Activated T-cell treated with anti-CD3 and anti-CD28 coated beads for 48 hours (primary cell): ENCODE measurements at places on chromosomes 2 and 18.

- no peak for DNase-seq
Observed at GRCh38 chr2:71517851-71518250, 64.5 kb downstream of the DYSF start.

DNA sequence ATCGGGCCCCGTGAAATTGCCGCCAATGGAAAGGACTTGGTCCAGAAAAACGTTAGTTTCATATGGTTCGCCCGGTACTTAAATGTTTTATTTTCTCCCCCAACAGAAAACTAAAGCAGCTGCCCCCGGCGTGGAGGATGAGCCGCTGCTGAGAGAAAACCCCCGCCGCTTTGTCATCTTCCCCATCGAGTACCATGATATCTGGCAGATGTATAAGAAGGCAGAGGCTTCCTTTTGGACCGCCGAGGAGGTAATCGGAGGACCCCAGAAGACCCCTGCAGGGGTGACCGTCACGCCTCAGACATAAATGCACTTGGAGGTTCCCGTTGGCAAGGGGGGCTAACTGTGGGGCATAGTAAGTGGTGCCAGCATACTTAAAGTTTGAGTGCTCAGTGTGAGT lies 742 bp downstream of the RRM2 start:
- DNase-seq: no peak

- DNase-seq: no peak
Observed at GRCh38 chr2:218746470-218746795, 35.5 kb upstream of the CYP27A1 start.

DNA sequence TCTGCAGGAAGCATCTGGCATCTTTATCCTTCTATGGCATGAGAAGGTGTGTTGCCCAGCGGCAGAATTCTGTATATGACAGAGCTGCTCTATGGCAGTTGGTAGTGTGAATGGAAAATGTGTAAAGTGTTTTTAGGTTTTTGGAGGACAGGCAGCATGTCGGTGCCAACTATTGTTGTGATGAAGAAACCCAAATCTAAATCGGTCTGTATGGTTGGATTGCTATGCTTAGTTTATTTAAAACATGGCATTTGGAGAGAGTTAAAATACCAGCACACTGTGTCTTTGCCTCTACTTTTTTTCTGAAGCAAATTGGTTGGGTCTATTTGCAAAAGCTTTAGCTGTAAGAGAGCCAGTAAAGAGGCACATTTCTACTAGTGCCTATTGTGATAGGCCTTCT lies 136.7 kb downstream of the CTNNA2 start:
- no peak for DNase-seq

DNA sequence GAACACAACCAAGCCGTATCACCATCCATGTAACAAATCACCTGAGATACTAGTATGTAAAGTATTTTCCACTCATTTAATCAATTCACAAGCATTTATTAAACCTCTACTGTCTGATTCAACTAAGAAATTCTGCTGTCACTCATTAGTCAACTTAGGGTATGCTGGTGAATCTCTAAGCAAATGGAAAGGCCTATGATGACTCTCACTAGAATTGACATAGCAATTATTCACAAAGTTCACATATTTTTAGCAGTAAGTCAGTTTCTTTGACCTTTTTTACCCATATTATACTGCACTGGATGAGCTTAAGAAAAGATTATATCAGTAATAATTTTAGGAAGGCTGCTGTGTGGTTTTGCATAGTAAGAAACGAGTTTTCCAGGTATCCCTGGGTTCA lies 130.1 kb downstream of the SLC8A1 start:
- no peak for DNase-seq

DNA sequence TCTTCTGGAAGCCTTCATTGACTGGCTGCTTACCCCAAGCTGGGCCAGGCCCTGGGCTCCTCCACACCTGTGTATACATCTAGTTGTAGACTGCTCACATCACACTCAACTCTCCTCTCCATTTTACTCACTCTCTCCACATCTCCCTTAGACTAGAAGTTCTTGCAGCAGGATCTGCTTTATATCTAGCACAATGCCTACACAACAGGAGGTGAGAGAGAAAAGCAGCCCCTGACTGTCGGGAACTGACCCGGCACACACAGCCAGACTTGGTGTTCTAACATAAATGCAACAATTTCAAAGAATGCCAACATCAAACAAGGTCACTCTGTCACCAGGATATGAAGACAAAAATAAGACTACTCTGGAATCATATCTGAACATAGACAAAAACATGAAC lies 5.9 kb downstream of the KIDINS220 start:
- DNase-seq: no peak

- DNase-seq: no peak
Observed at GRCh38 chr18:73840319-73840945, 307.2 kb downstream of the FBXO15 start.

DNA sequence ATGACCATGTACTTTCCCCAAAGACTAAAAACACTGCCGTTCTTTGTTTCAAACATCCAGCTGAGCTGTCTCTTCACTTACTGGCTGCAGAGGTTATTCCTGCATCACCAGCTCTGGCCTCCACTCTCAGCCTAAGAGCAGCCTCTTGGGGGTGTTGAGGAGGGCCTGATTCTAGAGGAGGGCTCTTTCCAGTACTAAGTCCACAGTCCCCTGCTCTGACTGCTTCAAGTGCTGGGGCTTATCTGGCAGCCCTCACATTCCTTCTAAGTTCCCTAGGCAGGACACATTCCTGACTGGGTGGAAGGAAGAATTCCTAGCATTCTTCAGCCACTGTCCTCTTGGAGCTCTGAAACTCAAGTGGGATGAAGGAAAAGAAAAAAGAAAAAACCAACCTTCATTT lies 32.9 kb upstream of the EHBP1 start:
- DNase-seq: no peak

DNA sequence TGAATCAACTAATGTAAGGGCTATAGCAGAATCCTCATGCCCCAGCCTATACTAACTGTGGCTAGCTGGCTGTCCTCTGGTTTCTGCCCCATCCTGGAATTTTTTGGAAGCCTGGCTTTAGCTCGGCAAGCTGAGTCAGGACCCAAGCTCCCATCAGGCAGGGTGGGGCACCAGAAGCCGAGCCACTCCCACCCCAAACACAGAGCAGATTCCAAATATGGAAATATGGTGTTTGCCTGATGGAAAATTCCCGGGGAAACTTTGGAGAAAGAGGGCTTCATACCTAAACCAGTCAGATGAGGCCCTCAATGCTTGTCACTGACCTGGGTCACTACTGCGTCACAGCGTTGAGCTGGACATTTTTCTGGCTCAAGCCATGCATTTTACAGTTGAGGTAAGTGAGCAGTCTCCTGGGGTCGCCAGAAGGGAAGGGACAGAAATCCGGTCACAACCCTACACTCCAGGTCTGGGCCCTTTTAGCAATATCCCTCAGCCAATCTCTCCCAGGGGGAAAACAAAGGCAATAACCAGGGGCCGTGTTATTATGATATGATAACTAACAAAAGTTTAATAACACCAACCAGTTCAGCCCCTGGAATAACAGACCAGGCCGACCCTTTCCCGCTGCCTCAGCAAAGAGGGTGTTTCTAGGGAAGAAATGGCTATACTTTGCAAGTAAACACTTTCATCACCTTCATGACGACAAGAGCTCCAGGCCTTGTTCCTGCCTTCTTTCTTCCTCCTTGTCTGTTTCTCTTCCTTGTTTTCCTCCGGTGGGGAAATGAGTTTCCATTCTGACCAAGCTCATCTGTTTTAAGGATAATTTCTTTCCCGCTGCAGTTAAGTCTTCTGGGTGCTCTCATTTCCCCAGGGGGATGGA lies 37.7 kb downstream of the PSD4 start:
- no peak for DNase-seq

GRCh38 chr18:48721312-48721711 lies 182.5 kb downstream of the CTIF start:
- DNase-seq: no peak

GRCh38 chr2:237450583-237450982 lies 36.5 kb upstream of the MLPH start:
- DNase-seq: no peak

DNA sequence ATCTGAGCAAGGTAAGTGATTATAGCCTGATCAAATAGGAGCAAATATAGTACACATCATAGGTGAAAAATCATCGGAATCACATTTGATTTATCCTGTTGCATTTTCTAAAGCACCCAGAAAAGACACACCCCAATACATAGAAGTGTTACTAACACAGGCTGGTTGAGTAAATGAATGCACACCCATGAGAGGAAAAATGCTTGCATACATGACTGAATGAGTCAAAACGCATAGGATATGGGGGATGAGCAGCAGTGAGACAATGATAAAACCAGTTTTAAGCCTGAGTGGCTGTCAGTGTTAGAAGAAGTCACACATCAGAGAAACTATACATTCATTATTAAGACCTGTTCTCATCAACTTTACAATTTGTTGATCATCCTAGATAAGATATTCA lies 449.6 kb upstream of the CDH20 start:
- no peak for DNase-seq

DNA sequence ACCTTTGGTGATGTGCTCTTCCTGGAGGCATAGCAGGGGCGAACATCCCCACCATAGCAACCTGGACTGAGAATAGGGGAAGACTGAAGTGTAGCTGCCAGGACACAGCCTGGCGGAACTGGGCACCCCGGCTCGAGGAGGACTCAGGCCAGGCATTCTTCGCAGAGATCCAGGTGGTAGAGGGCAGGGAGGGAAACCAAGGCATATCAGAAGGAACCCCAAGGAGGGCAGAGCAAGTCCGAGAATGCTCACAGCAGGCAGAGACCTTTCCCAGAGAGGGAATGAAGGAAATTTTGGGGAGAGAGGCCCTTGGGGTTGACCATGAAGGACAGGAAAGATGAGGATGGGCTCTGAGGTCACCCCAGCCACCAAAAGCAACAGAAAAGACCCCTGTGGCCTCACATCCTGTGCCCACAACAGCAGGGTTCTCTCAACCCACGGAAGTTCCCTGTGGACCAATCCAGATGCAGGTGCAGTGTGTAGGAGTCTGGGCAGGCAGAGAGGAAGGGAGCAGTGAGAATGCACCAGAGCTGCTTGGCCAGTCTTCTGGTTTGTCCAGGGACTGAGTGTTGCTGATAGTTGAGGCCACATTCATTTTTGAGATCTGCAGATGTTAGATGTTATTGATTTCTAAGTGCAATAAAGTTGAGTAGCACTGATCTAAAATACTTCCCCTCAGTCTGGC lies 136.9 kb downstream of the PXDN start:
- DNase-seq: no peak

- DNase-seq: no peak
Observed at GRCh38 chr2:174846218-174846617, 81.9 kb upstream of the CHRNA1 start.

DNA sequence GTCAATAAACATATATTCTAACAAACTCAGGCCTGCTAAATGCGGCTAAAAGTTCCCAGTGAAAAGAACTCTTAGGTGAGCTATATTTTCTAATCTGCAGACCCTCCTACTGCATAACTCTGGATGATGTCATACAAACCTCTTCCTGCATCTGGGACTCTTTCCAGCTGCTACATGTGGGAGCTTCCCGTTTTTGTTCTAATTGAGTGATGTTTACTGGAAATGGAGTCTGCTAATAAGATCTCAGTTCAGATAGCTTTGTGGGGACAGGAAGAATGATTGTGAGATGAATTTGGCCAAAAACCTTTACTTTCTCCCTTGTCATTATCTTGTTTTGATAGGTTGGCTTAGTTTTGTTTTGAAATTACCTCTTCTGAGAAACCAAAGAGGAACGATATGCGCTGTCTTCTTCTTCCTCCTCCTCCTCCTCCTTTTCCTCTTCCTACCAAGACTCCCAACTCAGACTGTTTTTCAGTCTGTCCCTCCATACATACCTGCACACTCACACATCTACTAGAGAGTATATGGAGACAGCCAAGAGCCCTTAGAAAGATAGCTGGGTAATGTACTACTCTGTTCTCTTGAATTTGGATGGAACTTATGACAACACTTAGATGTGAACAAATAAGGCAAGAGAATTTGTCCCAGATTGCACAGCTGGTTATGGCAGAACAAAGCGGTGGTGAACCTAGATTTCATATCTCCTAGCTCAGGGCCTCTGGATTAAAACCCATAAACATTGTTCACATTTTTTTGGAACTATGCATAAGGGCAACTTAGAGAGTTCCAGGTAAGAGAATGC lies 39.8 kb upstream of the AAK1 start:
- DNase-seq: no peak

- DNase-seq: no peak
Observed at GRCh38 chr2:134736167-134736880, 17.5 kb upstream of the TMEM163 start.

DNA sequence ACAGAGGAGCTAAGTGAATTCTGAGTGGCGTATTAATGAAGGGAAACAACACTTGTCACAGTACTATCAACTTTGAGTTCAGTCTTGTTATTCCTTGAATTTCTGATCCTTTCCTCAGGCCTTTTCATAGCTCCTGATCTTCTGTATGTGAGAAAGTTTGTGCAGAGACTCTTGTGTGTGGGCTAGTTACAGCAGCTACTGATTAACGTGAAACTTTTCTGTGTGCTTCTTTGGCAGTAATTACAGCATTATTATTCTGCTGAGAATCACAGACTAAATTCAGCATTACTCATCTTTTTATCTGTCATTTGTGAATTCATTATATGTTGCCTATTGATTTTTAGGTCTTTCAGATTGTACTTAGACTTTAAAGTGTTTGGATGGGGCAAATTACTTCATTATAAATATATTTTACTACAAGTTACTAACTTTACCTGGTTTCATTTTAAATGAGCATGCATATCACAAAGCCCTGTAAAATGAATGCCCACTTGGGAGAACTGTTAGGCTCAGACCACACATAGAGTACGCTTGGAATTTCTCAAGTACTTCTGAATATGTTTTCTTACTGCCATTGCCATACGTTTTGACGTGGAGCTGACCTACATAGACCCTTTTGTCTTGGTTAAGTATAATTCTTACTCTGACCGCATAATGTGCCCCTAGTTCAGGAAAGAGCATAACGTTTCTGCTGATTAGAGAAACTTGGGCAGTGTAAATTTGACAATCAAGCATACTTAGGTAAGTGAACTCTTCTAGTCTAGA lies 36.2 kb downstream of the CREB1 start:
- no peak for DNase-seq

- DNase-seq: no peak
Observed at GRCh38 chr2:134081238-134081938, 172.5 kb upstream of the MGAT5 start.

GRCh38 chr2:42513252-42513918 lies 19.6 kb upstream of the KCNG3 start:
- no peak for DNase-seq

DNA sequence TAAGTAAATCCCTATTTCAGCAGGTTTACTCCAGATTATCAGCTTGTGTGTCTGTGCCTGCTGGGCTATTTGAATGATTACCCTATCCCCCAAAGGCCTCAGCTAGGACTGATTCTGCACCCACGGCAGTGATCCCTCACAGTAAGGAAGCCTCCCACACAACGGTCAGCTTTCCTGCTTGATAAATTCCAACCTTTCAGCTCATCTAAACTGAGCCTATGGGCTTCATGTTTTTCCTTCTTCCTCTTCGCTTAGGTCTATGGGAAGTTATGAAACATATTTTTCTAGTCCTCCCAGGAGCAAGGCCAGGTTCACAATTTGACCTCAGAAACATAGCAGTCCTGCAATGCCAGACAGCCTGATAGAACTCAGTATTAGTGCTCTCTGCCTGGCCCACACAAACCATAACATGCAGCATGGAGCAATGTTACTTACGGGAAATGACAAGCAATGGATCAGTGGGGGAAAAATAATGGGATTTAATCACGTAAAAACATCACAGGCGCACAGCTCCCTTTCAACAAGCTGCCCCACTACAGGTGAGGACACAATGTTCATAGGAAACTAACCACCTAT lies 170.9 kb downstream of the ZNF521 start:
- no peak for DNase-seq

- no peak for DNase-seq
Observed at GRCh38 chr2:102357937-102358336, 2.3 kb downstream of the IL18R1 start.

GRCh38 chr2:212858496-212858895 lies 292.9 kb downstream of the IKZF2 start:
- DNase-seq: no peak

- DNase-seq: no peak
Observed at GRCh38 chr2:196399096-196399495, 227.7 kb upstream of the STK17B start.
